ENCODE measurements at places on chromosomes 6 and 20.

DNA sequence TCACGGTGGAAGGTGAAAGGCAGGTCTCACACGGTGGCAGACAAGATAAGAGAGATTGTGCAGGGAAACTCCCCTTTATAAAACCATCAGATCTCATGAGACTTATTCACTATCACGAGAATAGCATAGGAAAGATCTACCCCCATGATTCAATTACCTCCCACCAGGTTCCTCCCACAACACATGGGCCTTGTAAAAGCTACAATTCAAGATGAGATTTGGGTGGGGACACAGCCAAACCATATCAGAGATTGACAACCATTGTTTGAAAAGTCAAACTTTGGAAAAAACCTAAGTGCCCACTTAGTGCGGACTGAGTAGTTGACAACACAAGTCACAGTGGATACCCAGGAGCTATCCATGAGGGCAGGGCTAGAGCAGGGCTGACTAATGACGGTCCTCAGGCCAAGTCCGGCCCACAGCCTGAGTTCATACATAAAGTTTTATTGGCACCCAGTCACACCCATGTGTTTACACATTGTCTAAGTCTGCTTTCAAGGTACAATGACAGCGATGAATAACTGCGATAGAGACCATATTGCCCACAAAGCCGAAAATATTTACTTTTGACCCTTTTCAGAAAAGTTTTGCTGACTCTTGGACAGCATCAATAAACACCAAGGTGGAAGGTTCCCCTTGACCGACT lies 33.8 kb upstream of the PMEPA1 start:
- DNase-seq, result no peak

DNA sequence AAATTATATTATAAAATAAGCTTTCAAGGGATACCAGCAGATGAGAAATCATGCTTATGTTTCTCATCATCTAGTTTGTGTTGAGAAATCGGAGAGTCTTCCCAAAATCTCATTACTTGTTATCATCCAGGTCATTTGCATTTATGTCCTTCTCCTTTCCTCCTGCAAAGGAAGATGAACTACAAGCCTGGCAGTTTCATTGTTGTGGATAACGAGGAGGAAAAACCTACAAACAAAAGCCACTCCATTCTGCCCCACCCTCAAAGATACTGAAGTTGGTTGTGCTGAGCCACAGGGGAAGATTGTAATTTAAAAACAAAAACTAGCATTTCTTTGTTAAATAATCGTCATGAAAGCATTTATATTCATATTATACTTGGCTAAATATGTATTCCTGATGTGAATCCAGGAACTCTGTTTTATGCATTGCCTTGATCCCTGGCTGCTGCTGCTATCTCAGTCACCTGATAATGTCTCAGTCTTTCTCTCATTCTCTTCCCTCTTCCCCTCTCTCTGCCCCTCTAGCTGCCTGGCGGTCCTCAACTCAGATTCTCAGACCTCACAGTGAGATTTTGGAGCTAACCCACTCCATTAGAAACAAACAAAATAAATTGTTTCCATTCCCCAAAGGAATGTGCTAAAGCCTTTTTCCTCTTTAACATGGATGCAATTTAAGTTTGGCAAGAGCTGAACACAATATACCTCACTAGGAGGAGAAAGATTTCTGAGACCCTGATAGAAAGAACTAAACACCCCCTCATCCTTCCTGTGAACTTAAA lies 185.3 kb downstream of the ADAT2 start:
- no peak for DNase-seq

DNA sequence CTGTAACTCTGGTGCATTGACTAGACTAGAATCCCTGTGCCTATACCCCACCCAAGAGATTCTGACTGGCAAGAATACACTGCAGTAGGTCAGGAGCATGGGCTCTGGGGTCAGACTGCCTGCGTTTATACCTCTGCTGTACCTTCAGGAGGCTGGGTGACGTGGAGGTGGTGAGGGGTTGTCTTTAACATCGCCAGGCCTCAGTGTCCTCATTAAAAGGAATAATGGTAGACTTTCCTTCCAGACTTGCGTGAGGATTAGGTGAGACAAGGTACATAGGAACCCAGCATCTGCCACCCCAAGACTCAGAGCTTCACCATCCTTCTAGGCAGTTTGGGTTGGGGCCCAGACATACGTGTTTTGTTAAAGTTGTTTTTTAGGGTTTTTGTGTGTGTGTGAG lies 44.3 kb downstream of the TM9SF4 start:
- DNase-seq, result no peak

DNA sequence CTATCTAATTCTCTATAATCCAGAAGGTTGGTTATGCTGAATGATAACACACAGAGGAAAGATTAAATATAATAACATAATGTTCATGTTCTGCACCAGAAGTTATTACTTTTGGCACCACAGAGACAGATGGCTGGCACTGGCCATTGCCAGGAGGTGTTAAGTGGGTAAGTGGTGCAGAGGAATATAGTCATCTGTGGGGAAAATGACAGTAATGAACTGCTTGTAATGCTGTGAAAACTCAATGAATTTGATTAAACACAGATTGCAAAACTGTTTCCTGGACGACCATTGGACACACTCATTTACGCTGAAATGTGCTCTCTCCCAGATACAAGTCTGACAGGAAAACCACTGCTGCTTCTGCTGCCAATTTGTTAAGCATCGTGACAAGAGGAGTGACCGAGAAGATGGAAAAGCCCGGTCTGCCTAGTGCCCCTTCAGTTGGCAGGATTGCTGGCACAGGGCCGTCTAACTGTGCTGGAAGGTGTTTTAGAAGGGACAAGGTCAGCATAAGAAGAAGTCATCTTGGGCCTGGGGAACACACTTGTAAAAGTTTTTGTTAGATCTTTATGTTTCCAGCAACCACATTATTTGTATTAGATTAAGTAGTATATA lies 567.4 kb downstream of the CBLN4 start:
- DNase-seq, result no peak

- DNase-seq, result no peak
Observed at GRCh38 chr20:11426948-11427347, 490.7 kb upstream of the BTBD3 start.

DNA sequence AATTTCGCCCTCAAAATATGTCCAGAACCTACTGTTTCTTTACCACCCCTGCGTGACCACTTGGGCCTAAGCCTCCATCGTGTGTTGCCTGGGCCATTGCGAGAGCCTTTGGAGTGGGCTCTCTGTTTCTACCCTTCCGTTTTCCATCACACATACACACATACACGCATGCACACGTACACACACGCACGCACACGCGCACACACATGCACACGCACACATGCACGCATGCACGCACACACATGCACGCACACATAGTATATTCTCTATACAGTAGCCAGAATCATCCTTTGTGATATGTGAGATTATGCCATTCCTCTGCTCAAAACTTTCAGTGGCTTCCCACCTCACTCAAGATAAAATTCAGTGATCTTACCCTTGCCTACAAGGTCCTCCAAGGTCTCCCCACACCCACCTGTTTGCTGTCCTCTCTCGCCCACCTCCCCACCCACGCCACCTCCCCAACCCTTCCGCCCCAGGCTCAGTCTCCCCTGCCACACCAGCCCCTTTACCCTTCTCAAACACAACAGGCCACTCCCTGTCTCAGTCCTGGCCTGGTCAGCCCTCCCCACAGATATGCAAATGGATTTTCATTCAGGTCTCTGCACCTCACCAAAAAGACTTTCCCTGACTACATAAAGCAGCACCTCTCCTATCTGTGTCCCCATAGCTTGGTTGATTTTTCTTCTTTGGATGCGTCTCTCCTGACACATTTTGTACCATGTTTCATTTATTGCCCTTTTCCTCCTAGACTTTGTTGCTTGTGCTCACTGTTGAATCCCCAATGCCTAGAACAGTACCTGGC lies 559.6 kb downstream of the CD83 start:
- no peak for DNase-seq

DNA sequence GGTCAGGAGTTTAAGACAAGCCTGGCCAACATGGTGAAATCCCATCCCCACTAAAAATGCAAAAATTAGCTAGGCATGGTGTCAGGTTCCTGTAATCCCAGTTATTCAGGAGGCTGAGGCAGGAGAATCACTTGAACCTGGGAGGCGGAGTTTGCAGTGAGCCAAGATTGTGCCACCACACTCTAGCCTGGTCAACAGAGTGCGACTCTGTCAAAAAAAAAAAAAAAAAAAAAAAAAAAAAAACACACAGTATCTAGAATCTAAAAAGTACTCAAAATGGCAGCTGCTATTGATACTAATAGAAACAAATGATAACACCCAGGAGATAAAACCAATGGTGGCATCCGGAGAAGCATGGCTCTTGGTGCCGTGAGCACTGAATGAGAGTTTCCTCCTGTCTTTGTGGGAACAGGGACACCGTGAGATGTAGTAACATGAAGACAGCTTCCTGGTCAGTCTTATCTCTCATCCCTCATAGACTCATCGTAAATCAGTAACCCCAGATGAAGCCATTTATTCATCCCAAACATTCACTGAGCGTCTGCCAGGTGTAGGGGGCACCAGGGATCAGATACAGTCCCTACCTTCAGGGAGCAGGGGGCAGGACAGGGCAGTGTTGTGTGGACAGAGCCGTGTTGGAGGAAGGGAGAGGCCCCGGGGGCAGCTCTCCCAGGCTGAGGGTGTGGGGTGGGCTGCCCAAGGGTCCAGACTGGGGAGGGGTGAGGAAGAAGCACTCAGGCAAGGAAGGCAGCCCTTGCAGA lies 66.1 kb downstream of the SYNJ2 start:
- DNase-seq, result no peak

- no peak for DNase-seq
Observed at GRCh38 chr20:11849270-11849915, 68.3 kb upstream of the BTBD3 start.

- DNase-seq, result no peak
Observed at GRCh38 chr6:132246120-132246617, 155.1 kb downstream of the MOXD1 start.

DNA sequence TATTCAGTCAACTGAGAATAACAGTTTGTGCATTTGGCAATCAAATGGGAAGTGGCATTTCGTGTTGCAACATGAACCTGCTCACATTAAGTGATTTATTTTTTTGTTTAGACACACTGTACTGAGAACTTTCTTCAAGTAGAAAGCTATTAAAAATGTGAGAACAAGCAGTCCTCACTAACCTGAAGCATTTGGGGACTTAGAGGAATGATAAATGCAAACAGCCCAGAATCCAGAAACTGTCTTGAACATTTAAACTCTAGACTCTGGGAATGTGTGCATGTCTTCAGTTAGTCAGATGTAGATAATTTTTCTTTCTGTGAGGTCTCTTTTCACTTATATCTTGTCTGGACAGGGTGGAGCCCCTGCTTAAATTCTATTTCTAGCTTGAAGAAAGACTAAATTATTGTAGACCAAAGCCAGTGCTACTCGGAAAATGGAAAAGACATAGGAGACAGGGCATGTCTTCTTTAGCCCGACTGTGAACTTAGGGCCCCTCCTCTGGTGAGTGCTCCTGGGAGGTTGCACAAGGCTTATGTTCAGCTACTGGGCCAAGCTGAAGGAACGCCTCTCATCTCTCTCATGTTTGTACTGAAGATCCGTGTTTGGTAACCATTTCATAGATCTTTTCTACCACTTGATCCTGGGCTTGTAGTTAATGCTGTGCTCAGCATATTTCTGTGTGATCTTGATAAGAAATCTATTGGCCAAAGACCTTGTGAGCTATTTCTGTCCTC lies 70.1 kb downstream of the SLX4IP start:
- DNase-seq, result no peak

- no peak for DNase-seq
Observed at GRCh38 chr20:35551503-35551902, 9.6 kb downstream of the ERGIC3 start.

- DNase-seq, result no peak
Observed at GRCh38 chr6:65199683-65200082, 507.3 kb downstream of the EYS start.

DNA sequence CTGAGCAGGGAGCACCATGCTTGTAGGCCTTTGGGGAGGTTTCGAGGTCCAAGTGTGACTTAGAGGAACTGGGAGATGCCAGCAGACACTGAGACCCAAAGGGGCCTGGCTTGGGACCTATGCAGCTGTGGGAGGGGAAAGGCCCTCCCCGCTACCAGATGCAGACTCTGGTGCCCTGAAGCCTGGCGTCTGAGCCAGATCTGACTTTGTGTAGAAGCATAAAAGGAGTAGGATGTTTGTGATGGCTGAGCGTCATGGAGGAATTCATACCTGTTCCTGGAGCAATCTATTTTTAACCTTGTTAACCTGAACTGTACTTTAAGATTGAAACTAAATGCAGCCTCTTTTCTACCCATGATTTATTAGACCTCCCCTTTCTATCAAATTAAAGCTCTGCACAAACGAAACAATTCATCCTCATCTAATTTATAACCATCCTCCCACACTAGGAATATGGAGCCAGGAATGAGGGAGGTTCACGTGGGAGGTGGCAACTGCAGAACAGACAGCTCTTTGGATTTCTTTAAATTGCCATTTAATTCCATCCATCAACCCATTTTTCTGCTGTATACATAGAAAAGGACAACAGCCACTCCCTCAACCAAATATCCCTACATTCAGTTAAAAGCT lies 172.6 kb upstream of the AGPAT4 start:
- DNase-seq, result no peak

- no peak for DNase-seq
Observed at GRCh38 chr6:4802312-4802935, 26.2 kb downstream of the CDYL start.

DNA sequence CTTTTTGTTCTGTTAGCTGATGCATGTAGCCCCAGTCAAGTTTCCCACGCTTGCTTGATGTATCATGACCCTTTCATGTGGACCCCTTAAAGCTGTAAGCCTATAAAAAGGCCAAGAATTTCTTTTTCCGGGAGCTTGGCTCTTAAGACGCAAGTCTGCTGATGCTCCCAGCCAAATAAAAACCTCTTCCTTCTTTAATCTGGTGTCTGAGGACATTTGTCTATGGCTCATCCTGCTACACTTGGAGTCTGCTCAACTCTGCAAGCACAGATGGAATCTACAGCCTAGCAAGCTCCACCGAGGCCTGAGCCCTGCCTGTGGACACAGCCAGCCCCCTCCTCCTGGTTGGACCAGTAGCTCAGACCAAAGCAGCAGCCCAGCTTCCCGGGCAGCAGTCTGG lies 3.4 kb downstream of the CST2 start:
- no peak for DNase-seq
